CD4-positive, alpha-beta T cell (primary cell): ENCODE measurements at places on chromosomes 6 and 20.
A peak's percentile ranks its signal among the peaks of the same experiment; 100 is the strongest.

GRCh38 chr6:13273931-13274706 is 54.2 kb downstream of the TBC1D7 start:
- DNase-seq = peak; percentile 22

DNA sequence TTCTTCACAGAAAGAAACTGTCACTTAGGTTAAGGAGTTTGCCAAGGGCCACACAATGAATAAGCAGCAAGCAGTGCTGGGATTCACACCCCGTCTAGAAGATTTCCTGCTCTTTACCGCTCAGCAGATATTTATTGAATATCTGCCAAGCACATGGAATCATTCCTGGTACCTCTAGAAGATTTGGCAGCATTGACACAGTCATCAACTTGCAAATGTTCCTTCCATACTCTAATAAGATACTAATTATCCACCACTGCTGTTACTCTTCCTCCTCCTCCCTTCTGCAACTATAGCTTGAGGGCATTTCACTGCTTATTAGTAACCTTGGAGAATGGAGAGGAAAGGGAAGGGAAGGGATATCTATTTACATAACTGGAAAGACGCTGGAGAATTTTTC is 13.0 kb downstream of the MOXD1 start:
- DNase-seq = no peak

DNA sequence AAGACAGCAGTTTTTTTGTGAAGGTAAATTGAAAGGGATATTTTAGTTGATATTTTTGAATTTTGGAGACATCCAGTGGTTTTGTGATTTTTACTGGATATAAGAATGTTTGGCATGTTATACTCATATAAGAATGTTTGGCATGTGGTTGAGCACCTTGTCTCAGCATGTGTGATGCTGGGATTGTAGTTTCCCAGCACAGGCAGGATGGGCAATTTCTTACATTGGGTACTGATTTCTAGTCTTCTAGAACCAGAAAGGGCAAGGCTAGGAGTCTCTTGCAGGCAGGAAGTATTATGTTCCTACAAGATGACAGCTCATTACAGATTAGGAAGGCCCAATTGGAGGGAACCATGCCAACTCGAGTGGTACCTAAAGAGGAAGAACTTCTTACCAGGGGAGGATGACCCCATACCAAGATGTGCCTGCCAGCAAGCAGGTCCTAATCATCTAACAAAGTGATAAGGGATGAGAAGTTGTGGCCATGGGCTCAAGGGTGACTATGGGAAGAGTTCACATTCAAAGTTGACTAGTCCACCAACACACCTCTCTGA is 377.8 kb downstream of the UTRN start:
- no peak for DNase-seq

GRCh38 chr6:26103770-26104456 is 16.7 kb downstream of the HFE start:
- peak; percentile 86 for DNase-seq

- DNase-seq = no peak
These were observed 32.1 kb upstream of the TCFL5 start for GRCh38 chr20:62893700-62894099.

DNA sequence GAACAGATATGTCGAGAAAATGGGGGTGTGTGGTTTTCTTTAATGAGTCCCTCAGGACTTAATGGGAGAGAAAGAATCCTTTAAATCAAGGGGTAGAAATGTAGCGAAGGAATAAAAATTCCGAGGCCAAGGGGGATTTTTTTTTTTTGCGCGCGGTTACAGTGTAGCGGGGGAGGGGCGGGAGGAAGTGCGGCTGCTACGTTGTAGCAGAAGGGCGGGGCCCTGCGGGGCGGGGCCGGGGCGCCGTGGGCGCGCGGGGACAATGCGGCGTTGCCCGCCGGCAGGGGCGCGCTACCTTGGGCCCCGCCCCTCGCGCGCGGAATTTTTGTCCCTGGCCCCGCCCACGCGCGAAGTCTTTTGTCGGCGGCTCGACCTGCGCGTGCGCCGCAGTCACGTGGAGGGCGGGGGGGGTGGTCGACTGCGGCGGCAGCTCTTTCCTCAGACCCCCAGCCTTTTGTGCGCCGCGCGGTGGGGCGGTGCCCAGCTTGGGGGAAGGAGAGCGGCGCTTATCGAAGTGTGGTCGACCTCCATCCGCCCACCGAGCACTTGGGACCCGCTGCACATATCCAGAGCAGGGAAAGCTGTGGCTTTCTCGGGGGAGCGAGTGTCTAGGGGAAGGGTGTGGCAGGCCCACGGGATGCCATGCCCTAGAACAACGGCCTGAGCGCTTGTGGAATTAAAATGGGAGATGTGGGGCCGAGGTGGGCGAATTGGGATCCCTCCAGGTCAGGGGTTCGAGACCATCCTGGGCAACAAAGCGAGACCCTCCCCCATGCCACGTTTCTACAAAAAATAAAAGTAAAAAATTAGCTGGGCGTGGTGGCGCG is 1.3 kb downstream of the TUBB start:
- DNase-seq = peak; percentile 99

- DNase-seq = no peak
These were observed 95.9 kb downstream of the CDKAL1 start for GRCh38 chr6:20630136-20630535.

DNA sequence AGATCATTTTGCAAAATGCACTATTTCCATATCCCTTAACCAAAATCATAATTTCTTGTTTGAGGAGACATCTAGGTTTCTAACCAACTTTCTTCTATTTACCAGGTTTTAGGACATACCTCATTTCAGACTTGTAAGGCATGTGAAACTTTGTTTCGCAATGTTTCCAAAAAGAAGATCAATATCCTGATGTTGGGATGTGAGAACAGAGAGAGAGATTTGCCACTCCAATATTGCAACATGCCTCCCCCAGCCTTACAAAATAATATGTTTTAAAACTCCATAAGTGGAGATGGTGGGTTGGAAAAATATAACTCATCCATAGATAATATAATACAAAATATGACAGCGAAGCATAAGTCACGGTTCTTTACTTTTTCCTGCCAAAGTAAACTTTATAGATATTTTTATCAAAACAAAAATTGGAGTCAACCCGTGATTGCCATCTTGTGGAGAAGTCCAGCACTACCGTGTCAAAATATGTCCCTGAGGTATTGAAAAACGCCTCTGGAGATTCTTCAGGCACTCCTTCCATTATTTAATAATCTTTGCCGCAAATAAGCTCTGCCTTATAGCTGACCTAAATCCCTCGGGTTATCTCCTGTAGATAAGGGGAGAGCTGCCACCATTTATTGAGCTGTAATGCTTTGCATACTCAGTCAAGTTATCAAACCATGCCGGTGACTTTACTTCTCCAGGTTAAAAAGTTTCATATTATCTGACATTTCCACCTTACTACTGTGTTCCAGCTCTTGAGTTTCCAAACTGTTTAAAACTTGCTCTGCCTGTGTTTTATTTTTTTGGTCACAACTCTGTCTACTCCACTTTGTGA is 534.2 kb downstream of the HACE1 start:
- DNase-seq = no peak

- DNase-seq = no peak
These were observed 2.1 kb downstream of the HNF4A start for GRCh38 chr20:44357555-44358125.

GRCh38 chr6:12602951-12603672 is 113.5 kb upstream of the PHACTR1 start:
- no peak for DNase-seq

GRCh38 chr6:163554663-163555062 is 140.1 kb downstream of the QKI start:
- DNase-seq = peak; percentile 69

GRCh38 chr20:48066851-48067250 is 281.6 kb upstream of the SULF2 start:
- DNase-seq = no peak

DNA sequence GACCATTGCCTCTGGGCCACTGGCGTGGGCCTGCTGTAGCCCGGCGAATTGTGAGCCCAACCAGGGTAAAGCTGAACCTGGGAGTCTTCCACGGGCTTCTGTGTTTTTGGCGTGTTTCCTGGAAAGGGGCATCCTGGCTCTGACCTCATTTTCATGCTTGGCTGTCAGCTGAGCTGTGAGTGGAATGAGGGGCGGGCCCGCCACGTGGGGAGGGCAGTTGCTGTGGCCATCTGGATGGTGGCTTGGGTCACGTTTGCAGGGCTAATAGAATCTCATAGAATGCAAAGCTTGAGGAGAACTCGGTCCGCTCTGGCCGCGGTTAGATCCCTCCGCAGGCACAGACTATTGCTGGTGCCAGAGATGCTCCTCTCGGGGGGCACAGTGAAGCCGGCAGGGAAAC is 263.0 kb downstream of the SMOC2 start:
- DNase-seq = no peak

DNA sequence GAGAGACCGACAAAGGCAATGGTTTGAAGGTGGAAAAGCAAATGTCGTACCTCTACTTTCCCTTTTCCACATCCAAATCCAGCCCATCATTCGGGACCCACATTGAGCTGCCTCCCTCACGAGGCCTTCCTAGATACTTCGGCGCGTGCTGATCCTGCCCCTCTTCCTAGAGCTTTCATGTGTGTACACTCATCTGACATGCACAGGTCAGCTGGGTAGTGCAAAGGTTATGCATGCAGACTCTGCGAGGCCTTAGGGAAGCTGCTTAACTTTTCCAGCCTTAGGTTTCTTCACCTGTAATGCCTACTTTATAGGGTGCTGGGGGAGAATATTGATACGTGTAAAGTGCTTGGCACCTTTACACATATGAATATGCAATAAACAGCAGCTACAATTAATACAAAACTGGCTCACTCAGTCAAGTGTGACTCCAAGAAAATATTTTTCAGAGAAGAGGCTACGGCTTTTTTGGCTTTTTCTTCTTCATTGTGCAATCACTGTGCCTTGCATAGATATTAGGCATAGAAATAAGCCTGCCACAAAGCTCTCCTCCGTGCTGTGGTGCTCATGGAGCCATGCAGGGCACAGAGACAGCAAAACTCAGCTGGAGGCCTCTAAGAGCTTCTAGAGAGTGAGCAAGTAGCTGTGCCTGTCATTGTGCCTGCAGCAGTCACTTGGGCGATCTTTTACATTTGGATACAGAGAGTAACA is 3.6 kb upstream of the MANBAL start:
- no peak for DNase-seq

DNA sequence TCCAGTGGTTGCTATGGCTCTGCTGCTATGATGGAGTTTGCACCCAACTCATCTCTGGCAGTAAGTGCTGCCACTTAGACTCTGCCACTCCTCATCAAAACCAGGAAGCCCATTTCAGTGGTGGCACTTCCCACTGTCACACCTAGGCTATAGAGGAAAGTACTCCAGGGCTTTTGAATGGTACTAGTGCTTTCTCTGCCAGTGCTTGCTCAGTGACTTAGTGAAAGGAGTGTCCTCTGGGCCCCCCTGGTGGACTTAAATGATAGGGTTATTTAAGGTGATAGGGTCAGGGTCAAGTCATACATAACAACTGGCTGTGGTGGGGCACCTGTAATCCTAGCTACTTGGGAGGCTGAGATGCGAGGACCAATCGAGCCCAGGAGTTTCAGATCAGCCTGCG is 22.8 kb downstream of the FITM2 start:
- peak; percentile 20 for DNase-seq

DNA sequence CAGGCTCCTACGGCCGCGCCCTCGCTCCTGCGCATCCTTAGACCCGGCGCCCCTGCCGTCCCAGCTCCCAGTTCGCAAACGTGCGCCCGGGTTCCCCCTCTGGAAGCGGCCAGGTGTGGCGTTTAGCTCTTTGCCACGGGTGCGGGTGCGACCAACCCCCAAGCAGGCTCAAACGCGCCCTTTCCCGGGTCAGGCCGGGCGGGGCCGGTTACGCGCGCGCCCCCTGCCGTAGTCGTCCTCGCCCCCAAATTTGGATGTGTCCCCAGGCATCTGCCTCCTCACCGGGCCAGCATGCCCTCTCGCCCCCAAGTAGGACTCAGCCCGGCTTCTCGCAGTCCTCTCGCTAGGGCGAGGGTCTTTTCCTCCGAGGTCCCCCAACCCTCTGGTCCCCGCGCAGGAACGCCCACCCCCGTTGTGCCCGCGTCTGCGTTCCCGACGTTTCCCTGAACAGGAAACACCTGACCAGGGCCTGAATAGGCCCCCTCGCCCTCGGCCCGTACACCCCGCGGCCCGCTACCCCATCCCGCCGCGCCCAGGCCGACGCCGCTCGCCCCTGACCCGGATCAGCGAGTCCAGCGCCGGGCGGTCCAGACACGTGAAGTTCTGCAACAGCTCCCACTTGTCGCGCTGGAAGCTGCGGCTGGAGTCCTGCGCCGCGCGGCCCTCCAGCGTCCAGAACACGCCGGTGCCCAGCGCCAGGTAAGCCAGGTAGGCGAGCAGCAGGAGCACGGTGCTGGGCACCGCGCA is 520 bp downstream of the KCNK17 start:
- no peak for DNase-seq

GRCh38 chr6:157276134-157276532 is 47.2 kb downstream of the TMEM242 start:
- no peak for DNase-seq

- no peak for DNase-seq
These were observed 219 bp downstream of the ISM1 start for GRCh38 chr20:13221313-13221672.

GRCh38 chr6:118903138-118903537 is 9.2 kb downstream of the ASF1A start:
- no peak for DNase-seq

GRCh38 chr6:34196116-34196832 is 40.4 kb upstream of the HMGA1 start:
- peak; percentile 91 for DNase-seq

- DNase-seq = no peak
These were observed 132.2 kb downstream of the PRND start for GRCh38 chr20:4853757-4854560.

GRCh38 chr6:3265671-3266070 is 6.9 kb downstream of the PSMG4 start:
- DNase-seq = no peak

DNA sequence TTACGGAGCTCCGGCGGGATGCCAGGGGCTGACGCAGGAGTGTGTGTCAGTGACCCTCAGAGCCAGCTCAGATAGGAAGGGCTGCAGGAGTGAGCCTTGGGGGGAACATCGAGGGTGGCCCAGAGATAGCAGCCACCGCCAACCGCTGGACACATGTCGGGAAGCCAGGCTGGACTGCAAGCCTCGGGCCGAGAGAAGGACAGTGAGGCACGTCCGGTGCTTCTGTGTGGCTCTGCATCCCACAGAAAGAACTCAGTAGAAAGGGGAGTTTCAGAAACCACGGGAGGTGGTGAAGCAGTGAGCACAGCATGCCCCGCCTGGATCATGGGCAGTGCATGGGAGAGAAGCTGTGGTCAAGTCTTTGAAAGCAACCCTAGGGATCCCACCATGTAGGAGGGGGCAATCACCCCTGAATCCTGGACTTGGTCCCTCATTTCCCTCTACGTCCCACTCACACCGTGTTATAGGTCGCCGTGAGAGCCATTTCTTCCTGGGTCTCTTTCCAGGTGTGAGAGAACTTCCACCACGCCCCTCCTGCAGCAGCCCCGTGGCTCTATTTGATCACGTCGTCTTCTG is 383.7 kb upstream of the CDH4 start:
- DNase-seq = no peak
